ENCODE measurements at places on chromosomes 12 and 14.

- DNase-seq = no peak
Measured at GRCh38 chr12:88298761-88299242, 156.7 kb downstream of the TMTC3 start.

DNA sequence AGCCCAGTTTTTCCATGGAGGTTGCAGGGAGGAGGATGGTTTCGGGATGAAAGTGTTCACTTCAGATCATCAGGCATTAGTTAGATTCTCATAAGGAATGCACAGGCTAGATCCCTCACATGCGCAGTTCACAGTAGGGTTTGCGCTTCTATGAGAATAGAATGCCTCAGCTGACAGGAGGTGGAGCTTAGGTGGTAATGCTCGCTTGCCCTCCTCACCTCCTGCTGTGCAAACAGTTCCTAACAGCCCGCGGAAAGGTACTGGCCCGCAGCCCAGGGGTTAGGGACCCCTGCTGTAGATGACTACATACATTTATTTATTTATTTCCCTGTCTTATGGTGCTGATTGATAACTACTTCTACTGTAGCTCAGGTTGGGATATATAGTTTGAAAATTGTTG, 93.2 kb downstream of the FBXO33 start:
- DNase-seq = no peak

DNA sequence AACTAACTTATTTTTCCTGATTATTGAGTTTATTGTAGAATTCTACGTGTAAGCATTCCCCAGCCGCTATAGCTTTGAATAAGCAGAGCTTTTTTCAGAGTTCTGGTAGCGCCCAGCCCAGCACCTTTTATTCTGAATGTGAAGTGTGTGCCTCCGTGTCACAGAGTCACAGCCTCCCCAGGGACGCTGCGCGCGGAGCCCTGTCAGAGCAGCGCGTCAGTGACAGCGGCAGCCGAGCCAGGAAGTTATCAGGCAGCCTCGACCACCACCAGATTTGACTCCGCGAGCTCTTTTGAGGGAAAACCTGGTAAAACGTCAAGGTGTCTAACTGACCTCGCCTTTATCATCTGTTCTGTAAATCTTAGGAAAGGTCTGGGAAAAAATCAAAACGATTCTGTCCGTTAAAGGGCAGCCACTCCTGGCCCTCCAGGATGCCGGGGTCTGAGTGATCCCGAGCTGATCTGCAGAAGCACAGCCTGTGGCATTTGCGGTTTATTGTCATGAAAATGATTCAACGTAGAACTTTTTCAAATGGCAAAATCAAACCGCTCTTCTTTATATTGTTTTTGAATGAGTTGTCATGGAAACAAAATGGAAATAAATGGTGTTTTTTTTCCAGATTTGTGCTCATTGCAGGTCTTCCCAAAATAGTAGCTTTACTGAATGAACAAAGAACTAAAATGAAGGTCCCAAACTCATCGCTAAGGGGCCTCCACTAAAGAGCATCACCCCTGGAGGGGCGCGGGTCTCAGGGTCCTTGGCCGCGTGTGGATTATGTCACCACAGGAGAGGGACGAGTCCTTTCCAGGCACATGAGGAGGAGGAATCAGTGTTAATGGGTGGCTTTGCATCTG, 43.1 kb upstream of the MMP17 start:
- no peak for DNase-seq

DNA sequence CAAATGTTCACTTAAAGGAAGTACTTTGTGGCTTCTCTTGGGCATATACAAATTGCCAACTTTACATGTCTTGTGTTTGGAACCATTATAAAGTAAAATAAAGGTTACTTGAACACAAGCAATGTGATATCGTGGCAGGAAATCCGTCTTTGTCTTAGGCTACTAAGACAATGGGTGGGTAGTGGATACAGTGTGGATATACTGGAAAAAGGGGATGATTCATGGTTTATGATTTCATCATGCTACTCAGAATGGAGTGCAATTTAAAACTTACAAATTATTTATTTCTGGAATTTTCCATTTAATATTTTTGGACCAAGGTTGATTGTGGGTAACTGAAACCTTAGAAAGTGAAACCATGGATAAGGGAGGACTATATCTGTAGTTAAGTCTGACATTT, 48.4 kb downstream of the MYRFL start:
- no peak for DNase-seq

- DNase-seq = no peak
Measured at GRCh38 chr12:45214749-45215418, 1.0 kb upstream of the ANO6 start.

DNA sequence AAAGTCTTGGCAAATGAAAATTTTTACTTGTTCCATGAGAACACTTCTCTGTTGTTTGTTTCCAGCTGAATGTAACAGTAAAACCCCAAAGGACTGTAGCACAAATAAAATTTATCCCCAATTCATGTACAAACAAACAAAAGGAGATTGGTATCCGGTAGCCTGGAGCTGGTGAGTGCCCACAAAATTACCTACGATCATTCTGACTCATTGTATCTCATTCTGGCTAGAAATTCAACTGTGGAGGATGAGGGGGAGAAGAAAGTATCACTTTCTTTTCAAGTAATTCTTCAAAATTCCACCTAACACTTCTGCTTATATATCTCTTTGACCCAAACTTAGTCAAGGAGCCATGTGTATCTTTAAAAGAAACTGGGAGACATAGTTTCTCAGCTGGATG, 268.5 kb downstream of the ALG10B start:
- no peak for DNase-seq

DNA sequence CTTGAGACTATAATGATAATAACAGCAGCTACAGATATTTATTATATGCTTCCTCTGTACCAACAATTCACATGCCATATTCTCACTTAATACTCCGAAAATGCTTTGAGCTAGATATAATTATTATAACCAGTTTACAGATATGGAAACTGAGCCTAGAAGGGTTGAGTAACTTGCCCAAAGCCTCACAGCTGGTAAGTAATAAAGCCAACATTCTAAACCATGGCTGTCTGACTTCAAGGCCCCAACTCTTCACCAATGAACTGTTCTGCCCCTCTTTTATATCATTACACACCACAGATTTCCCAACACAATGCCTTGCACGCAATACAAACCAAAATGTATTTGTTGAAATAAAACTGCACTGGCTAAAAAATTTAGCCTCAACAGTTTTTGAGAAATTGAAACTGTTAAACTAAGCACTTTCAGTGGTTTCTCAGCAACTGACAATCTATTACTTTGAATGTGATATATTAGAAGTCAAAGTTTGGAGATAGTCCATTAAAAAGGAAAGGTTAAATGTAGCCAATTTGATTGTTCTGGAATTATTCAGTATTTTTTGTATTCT, 222.5 kb upstream of the ARHGAP5 start:
- no peak for DNase-seq

DNA sequence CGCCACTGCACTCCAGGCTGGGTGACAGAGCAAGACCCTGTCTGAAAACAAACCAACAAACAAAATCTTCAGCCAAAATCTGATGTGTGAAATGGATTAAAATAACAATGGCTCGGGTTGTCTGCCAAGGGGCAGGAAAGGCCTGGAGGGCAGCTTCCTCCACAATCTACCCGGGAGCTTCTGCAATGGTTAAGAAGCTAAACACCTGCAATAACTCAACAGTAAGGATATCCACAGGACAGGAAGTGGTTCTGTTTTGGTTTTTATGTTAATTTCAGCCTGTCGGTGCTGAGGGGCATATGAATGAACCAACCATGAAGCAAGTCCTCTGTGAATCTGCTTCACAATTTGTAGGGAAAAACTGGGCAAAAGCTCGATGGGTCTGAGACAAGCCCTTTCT, 34.4 kb downstream of the RAD52 start:
- DNase-seq = no peak

- DNase-seq = no peak
Measured at GRCh38 chr12:120229071-120229486, 28.2 kb upstream of the RPLP0 start.

DNA sequence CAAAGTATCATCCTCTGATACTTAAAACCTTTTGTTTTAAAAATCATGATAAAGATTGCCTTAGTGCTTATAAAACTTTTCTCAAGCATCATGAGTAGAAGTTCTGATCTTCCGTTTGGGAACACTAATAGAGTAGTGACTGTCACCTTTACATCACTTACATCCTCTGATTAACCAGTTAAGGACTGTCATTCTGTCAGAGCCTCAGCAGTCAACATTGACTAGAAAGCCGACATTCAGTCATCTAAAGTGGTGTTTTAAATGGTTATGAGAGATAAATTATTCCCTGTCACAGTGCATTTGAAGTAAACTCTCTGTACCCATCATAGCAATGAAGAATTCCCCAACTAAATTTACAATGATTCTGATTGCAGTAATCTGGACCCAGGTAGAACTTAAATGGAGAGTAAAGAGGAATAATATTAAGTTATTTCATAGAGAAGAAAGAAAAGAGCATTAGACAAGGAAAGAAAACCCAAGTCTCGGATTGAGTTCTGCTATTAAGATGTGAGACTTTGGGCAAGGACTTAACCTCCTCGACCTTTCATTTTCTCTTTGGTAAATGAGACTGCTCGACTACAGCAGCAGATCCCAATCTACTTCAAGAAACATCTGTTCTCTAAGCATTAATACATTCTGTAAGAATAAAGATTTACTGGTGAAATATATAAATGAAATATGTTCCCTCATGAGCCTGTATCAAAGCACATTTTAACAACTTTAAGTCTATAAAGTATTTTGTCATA, 563.9 kb upstream of the LMO3 start:
- no peak for DNase-seq

DNA sequence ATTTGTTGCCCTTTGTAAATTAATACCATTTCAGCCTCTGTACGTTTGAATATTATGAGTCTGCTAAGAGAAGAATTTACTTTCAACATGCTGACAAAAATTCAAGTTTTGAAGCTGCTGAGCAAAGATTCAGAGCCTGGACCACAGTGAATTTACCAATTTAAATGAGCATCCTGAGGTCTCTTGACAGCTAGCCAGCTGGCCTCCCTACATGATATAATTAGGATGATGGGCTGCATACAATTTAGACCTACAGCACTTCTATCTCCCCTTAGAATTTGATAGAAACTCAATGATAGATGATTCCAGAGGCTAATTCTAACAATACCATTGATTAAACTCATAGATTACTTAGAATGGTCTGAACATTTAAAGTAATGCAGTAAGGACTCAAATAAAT, 10.0 kb upstream of the EEA1 start:
- DNase-seq = no peak

DNA sequence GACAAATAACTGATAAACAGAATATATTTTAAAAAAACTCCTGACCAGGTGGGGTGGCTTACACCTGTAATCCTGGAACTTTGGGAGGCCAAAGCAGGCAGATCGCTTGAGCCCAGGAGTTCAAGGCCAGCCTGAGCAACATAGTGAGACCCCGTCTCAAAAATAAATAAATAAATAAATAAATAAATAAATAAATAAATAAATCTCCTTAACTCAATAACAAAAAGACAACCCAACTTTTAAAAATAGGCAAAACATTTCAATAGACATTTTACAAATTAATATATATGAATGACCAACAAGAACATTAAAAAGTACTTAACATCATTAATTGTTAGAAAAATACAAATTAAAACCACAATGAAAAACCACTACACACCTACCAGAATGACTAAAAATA, 56.2 kb upstream of the CAPRIN2 start:
- no peak for DNase-seq

GRCh38 chr14:68669111-68669511, 123.8 kb downstream of the ZFP36L1 start:
- no peak for DNase-seq
